ENCODE measurements at places on chromosomes 7 and 10.

- peak; percentile 71 for DNase-seq
These were observed 453.7 kb downstream of the SDK1 start for GRCh38 chr7:3754493-3755341.

- no peak for DNase-seq
These were observed 6.3 kb upstream of the CALD1 start for GRCh38 chr7:134773164-134773563.

DNA sequence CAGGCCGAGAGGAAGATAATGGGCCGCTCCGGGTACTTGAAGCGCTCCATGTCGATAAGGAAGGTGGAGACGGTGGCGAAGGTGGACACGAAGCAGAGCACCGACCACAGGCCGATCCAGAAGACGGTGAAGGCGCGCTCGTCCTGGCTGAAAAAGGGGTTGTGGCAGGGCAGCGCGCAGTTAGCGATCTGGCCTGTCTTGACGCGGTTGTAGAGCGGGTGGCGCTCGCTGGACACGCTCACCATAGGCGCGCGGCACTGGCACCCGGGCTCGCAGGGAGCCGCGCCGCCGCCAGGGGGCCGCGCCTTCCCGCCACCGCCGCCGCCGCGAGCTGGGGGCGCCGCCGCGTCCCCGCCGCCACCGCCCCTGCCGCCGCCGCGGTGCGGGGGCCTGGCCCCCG lies 1.6 kb downstream of the FZD8 start:
- DNase-seq, result peak; percentile 76

DNA sequence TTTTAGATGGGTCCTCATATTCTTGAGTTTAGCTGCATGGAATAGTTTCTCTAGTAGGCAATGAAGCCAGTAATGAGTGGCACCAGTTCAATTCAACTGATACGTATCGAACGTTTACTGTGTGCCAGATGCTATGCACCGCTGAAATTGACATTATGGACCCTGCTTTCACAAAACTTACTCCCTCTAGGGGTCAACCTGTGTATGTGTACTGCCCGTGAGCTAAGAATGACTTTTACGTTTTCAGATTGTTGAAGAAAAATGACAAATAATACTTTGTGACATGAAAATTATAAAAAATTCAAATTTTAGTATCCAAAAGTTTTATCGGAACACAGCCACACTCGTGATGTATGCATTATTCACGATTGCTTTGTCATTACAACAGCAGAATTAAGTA lies 95.5 kb downstream of the ZMYND11 start:
- DNase-seq, result peak; percentile 6

- no peak for DNase-seq
These were observed 212.3 kb upstream of the MKLN1 start for GRCh38 chr7:131115340-131115739.

- no peak for DNase-seq
These were observed 155.7 kb upstream of the FGFR2 start for GRCh38 chr10:121753726-121754476.

- DNase-seq, result no peak
These were observed 33.5 kb upstream of the CCSER2 start for GRCh38 chr10:84294766-84295447.

DNA sequence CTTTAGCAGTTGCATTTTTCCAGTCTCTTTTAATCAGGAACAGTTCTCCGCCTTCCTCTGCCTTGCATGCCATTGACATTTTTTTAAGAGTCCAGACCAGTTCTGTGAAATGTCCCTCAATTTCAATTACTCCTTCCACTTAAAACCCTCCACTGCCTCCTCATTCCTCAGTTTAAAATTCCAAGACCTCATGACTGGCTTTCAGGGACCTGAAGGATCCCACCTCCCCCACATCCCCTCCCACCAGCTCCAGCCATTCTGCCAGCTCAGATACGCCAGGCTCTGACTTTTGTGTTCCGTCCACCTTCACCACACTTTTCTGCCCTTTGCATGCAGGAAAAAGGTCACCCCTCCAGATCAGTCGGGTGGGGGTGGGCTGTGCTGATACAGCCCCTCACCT lies 8.7 kb downstream of the TNRC18 start:
- no peak for DNase-seq

- no peak for DNase-seq
These were observed 54.0 kb upstream of the ABCB5 start for GRCh38 chr7:20561466-20561865.

- DNase-seq, result no peak
These were observed 5.5 kb upstream of the RARRES2 start for GRCh38 chr7:150346922-150347321.

- DNase-seq, result no peak
These were observed 146.2 kb downstream of the GLI3 start for GRCh38 chr7:42090806-42091205.

DNA sequence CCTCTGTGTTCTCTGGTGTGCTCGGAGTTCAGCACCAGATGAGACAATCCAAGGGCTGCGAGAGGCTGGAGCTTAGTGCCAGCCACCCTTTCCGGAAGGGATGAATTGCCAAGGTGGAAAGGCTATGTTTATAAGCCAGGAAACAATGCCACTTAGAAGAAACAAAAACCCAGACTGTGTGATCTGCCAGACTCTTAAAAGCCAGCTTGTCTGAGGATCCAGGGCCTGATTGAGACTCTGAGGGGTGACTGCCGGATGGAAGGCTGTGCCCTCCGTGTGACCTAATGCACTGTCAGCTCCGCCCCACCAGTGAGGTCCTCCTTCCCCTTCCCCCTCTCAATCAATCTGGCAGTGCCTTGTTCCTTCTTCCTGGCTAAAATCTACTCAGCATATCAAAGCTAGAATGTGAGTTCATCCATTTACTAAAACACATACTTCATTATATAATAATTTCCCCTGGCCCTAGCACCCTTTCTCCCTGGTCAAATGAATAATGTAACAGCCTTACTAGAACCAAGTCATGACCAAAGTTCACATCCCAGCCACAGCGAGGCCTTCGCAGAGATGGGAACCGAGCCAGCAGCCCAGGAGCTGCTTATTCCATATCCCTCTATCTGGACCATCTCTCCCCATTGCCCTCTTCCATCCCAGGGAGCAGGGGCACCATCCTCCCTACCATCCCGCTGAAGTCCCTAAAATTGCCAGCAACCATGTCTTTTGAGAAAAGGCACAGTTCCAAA lies 25.5 kb downstream of the FAM107B start:
- peak; percentile 26 for DNase-seq

GRCh38 chr10:90148116-90148855 lies 446.9 kb downstream of the KIF20B start:
- DNase-seq, result peak; percentile 83

DNA sequence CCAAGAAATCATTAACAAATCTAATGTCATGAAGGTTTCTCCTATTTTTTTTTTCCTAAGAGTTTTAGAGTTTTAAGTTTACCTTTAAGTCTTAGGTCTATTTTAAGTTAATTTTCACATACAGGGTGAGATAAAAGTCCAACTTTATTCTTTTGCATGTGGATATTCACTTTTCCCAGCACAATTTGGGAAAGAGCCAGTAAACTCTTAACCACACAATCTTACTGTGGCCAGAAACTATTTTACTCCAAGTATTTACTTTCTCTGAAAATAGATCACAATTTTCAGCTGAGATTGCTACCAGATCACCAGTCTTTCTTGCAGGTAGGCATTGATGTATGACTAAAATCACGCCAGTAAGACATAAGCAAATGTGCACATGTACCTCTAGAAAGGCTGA lies 728.5 kb downstream of the TNS3 start:
- DNase-seq, result no peak

DNA sequence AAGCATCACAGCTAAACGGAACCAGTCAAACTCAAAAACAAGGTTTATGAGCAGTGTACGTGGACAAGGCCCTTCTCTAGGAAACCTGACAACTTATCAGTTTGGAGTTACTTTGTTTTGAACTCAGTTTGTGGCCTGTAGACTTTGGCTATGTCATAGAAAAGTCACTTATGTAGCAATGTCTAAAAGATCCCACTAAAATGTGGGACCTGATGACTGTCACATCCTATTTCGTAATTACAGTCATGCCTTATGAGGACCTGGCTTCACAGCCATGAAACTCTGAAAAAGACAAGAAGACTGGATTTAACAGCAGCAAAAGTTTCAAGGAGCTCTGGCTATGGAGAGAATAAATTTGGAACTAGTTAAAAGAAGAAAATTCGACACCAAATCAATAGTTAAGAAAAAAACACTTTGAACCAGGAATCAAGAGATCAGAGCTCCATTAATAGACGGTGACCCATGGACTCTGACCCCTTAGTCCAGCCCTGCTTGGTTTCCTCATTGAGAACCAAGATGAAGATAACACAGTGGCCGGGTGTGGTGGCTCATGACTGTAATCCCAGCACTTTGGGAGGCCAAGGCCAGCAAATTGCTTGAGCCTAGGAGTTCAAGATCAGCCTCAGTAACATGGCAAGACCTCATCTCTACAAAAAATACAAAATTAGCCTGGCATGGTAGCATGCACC lies 204.3 kb downstream of the SFMBT2 start:
- DNase-seq, result no peak
